ENCODE measurements at places on chromosomes 5 and 9.

DNA sequence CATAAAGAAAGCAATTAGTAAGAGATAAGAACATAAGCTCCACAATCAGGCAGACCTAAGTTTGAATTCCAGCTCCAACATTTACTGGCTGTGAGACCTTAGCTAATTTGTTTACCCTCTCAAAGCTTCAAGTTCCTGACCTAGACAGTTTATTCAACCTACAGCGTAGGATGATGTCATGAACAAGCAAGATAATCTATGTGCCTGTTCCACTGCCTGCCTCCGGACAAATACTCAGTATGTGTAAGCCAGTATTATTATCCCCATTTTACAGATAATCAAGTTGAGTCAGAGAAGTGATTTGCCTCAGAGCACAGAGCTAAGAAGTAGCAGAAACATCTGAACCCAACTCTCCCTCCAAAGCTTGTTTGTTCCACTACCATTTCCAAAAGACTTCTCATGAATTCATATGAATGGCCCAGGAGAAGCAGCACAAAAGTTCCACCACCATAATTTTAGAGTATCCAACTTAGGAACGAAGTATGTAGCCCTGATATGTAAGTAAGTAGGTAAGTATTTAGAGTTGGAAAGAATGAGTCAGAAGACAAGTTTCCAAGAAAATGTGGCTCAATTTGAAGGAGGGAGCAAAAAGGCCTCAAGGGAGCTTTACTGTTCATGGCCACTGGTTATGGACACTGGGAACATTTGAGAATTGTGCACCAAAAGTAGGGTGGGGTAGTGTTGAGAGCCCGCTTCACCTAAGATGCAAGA is 398.2 kb downstream of the NFIB start:
- DNase-seq = no peak

DNA sequence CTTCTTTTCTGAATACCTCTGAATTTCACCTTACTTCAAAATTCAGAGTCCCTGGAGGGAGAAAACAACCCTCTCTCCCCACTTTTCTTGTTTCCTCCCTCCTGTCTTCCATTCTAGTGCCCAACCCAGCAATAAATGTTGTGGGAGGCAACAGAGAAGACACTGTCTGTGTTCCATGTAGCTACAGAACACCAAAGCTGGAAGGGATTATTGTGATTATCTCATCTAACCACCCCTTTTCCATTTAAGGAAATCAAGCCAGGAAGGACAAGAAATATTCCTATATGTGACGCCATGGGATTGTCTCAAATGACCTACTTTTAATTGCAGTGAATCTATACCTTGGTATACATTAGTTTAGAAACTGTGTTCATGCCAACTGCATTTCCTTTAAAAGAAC is 476.6 kb upstream of the TNC start:
- DNase-seq = no peak

GRCh38 chr5:107570805-107571531 is 99.8 kb downstream of the EFNA5 start:
- DNase-seq = peak; percentile 41

DNA sequence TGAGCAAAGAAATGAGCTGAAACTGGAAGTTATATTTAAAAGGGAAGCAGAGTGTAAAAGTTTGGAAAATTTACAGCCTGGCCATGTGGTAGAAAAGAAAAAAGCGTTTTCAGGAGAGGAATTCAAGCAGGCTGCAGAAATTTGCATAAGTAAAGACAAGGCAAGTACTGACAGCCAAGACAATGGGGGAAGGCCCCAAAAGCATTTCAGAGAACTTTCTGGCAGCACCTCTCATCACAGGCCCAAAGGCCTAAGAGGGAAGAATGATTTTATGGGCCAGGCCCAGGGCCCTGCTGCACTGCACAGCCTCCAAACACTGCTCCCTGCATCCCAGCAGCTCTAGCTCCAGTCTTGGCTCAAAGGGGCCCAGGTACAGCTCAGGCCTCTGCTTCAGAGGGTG is 169.7 kb downstream of the GLIS3 start:
- no peak for DNase-seq

DNA sequence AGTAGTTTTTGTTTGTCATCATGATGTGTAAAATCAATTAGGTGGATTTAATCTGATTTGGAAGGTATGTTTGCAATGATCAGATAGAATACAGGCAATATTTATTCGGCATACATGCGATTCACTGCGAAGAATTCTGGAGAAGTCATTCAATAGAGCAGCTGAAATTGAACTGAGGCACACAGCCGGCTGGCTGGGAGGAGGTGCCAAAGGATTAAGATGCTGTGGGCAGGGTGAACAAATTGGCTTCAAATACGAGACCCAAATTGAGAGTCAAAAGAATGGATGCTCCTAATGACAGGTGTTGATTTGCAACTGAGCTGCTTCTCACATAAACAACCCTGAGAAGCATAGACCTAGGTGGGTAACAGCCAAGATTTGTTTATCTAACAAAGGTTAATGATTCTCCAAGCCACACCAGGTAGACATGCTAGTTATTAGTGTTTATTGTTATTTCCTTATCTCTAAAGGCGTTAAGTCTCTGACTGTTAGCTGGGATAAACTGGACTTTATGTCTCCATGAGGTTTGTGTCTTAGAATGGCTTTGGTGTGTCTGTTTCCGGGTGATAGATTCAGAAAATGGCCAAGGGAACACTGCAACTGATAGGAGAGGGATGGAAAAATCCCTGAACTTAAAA is 55.3 kb upstream of the CLINT1 start:
- DNase-seq = no peak

All from heart left ventricle (tissue), 16 donors.